MM.1S (cell line): ENCODE measurements at places on chromosomes 6 and 20.
A peak's percentile ranks its signal among the peaks of the same experiment; 100 is the strongest.

GRCh38 chr6:45741437-45742171, 274.1 kb downstream of the CLIC5 start:
- H3K27ac ChIP-seq, result peak overlapping the region; percentile 48
- no peaks in the 10 kb centered on the region for H3K27me3 ChIP-seq
- H3K36me3 ChIP-seq, result no peaks in the 10 kb centered on the region
- H3K4me1 ChIP-seq, result peaks cover 34% of the 10 kb centered on the region

DNA sequence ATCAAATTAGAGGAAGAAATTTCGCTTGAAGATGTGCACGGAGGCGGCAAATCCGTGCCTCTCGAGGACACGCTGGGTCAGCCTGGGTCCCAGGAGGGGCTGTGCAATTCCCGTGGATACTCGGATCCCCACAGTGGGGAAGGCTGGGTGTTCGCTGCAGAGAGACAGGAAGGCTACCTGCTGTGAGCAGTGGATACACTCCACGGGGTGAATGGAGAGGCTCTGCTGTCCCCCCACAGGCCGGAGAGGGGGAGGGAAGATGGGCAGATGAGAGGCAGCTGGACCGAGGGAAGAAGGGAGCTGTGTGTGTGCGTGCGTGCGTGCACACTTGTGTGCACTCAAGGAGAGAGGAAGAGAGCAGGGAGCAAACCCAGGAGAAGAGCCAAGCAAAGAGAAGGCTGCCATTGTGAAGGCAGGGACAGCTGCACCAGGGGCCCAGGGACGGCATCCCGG, 57.3 kb downstream of the SULF2 start:
- H3K4me1 ChIP-seq, result peaks cover 22% of the 10 kb centered on the region
- peak overlapping the region; percentile 71 for H3K27ac ChIP-seq
- no peak for DNase-seq
- H3K27me3 ChIP-seq, result no peaks in the 10 kb centered on the region

DNA sequence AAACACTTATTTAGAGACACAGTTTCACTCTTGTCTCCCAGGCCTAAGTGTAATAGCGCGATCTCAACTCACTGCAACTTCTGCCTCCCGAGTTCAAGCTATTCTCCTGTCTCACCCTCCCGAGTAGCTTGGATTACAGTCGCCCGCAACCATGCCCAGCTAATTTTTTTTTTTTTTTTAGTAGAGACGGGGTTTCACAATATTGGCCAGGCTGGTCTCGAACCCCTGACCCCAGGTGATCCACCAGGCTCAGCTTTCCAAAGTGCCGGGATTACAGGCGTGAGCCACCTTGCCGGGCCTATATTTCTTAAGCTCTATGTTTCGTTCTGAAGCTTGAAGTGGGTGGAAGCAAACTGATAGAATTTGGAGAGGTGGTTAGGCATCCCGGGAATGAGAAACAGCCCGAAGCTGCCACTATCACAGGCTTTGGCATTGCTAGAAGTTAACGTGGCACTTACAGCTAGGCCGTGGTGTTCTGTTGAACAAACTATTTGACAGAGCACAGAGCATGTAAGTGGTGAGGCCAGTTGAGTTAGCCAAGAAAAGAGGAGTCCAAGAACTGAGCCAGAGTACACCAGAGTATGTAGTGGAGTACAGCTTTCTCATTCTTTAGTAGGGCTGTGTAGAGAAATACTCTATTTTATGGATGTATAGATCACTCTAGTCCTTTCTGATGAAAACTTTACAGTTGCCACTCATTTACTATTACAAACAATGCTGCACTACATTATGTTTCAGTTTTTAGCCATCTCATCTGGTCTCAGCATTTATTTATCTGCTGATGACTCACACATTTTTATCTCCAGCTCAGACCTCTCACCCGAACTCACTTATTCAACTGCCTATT, 62.0 kb upstream of the HFE start:
- DNase-seq, result peak; percentile 30
- H3K27ac ChIP-seq, result peak overlapping the region; percentile 98
- peaks cover 30% of the 10 kb centered on the region for H3K4me1 ChIP-seq
- peak overlapping the region; percentile 61 for H3K4me3 ChIP-seq

- no peak for DNase-seq
- H3K27me3 ChIP-seq, result no peaks in the 10 kb centered on the region
- H3K4me1 ChIP-seq, result peaks cover 6% of the 10 kb centered on the region; the same call in 1 of the 2 replicates
- no peaks in the 10 kb centered on the region for H3K36me3 ChIP-seq
These were observed 413.4 kb upstream of the JARID2 start for GRCh38 chr6:14832427-14832826.

GRCh38 chr6:45434381-45434700, 56.6 kb upstream of the SUPT3H start:
- peaks cover 63% of the 10 kb centered on the region for H3K4me1 ChIP-seq
- no peaks in the 10 kb centered on the region for H3K27me3 ChIP-seq
- no peak overlapping the region for H3K4me3 ChIP-seq
- peak overlapping the region; percentile 43; the same call in 1 of the 2 replicates for H3K27ac ChIP-seq

DNA sequence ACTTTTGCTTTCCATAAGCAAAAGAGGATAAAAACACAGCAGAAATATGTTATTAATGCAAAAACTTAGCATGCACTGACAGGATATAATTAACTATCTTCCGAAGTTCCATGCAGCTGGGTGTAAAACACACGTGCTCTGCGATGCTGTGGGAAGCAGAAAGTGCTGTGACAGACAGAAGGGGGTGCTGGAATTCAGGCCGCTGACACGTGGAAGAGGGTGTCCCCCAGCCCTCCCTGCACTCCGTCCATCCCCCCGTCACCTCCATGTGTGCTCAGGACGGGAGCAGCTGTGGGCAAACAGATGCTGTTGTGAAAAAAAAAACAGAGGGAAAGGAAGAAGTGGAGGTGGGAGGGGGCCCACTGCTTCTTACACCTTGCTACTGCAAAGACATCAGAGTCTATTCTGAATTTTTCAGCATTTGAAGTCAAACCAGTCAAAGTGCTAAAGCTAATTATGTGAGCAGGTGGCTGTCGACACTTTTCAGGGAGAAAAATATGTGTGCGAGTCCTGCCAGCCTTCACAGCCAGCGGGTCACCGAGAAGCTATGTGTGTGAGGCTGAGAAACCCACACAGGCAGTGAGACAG, 175.9 kb upstream of the AFDN start:
- no peak overlapping the region for H3K27ac ChIP-seq
- no peaks in the 10 kb centered on the region for H3K4me1 ChIP-seq
- no peaks in the 10 kb centered on the region for H3K36me3 ChIP-seq
- no peaks in the 10 kb centered on the region for H3K27me3 ChIP-seq

DNA sequence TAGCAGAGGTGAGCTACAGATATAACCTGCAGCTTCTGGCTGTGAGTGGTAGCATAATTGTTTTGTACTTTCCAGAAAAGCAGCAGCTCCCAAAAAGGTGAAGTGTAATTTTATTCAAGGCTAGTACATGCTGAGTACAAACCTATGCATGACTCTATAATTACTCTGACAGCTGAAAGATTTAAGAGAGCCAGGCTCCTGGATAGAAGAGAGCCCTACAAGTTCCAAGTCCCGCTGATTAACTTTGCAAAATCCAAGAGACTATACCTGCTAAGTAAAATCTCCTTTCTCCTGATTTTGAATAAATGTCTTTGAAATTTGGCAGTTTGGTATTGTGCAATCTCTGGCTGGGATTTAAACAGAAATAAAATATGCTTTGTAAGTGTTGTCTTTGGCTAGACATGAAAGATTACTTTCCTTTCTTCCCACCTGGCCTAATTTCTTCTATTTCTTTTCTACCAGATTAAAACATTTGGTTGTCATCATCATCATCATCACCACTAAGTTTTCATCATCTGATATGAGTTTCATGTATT, 79.5 kb downstream of the CTNNBL1 start:
- DNase-seq, result no peak
- H3K4me1 ChIP-seq, result no peaks in the 10 kb centered on the region
- no peaks in the 10 kb centered on the region; the same call in 1 of the 2 replicates for H3K36me3 ChIP-seq

GRCh38 chr20:63890616-63891015, 4.3 kb upstream of the DNAJC5 start:
- H3K27me3 ChIP-seq, result no peaks in the 10 kb centered on the region
- no peaks in the 10 kb centered on the region for H3K4me1 ChIP-seq
- H3K4me3 ChIP-seq, result no peak overlapping the region
- H3K27ac ChIP-seq, result no peak overlapping the region

DNA sequence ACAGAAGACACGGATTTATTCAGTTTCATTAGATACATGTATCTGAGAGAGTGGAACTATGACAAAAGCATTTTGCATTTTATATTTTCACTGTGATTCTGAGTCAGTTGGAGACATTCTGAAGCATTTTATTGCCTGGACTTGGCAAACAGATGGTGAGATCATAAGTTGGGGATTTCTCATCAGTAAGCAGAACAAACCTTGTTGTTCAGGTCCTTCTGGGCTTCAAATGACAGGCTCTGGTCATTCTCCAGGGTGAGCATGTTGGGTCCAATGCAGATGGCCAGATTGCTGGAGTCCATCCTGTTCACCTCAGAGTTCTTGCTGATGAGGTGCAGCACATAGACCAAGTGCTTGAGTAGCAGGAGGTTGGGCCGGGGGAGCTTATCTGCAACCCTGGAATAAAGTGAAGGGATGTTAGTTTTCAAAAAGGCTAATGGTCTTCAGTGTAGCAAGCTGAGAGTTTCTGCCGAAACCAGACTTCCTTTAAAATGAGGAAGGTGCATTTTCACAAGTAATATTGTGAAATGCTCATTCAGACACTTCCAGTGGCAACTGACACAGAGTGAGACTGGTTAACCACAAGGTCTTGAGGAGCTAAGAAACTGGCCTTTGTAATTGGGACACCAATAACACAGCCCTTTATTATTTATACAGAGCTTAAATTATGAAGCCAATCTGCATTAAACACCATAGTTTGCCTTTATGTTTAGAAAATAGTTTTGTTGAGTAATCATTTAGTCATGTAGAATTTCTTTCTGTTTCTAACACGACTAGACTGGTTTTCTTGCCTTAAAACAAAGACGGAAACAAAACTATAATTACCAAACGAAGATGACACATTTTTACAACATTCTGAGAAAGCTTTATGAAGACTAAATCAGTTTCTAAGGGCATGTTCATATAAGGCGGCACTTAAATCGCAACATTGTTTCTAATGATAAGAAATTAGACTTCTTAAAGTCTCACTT, 5.6 kb downstream of the TAGAP start:
- H3K4me1 ChIP-seq, result peaks cover 36% of the 10 kb centered on the region
- no peaks in the 10 kb centered on the region for H3K27me3 ChIP-seq
- H3K4me3 ChIP-seq, result peak overlapping the region; percentile 14
- H3K27ac ChIP-seq, result peak overlapping the region; percentile 95
- H3K36me3 ChIP-seq, result no peaks in the 10 kb centered on the region

DNA sequence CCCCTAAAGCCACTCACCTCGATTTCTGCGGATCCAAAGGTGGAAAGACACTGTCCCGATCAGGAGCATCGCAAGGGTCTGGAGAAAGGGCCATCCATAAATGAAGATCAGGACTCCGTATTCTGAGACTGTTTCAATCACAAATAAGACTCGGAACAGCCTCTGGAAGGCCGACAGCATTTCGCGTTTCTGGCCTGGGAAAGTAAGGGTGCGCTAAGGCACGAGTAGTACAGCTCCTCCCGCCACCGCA, 44.6 kb downstream of the DPPA5 start:
- no peaks in the 10 kb centered on the region for H3K27me3 ChIP-seq
- H3K4me1 ChIP-seq, result no peaks in the 10 kb centered on the region
- H3K4me3 ChIP-seq, result peak overlapping the region; percentile 66

DNA sequence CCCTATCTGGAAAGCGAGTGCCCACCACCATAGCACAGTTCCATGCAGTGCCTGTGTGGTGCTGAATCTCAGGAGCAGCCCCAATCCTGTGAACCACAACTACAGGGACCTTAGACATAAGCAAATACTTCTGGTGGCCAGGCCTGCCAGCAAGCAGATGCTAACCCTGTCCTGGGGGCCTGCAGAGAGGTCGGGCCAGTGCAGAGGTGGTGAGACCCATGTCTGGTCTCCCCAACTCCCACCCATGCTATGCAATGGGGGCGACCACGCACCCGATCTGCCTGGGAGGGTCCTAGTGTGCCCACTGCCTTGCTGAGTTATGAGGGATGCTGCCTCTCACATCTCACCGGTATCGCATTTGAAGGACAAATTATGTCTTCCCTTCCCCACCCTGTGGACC, 151.6 kb upstream of the ZNF337 start:
- DNase-seq, result no peak
- no peak overlapping the region for H3K27ac ChIP-seq
- no peaks in the 10 kb centered on the region for H3K27me3 ChIP-seq
- H3K4me3 ChIP-seq, result no peak overlapping the region
- H3K4me1 ChIP-seq, result no peaks in the 10 kb centered on the region

DNA sequence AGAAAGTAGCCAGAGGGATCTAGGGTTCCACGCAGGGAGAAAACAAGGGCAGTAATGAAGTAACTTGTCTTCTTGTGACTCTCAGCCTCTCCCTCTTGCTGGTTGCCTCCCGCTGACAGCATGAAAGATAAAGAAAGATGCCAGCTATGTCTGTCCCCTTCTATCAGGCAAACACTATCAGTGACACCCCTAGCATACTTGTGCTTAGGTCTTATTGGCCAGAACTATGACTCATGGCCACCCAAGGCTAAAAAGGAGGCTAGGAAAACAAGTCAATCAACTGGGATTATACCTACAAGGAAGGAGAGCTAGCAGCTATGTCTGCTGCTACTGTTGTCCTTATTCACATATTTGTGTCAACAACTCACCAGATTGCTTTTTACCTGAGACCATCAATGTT, 206.8 kb upstream of the SOX4 start:
- H3K4me3 ChIP-seq, result no peak overlapping the region
- no peaks in the 10 kb centered on the region for H3K4me1 ChIP-seq
- no peak for DNase-seq
- no peak overlapping the region for H3K27ac ChIP-seq

GRCh38 chr6:144129469-144129868, 20.8 kb upstream of the STX11 start:
- H3K27ac ChIP-seq, result no peak overlapping the region
- no peaks in the 10 kb centered on the region for H3K27me3 ChIP-seq
- DNase-seq, result no peak
- H3K4me3 ChIP-seq, result no peak overlapping the region

GRCh38 chr6:15735567-15736265, 72.9 kb upstream of the DTNBP1 start:
- DNase-seq, result no peak
- H3K4me1 ChIP-seq, result peaks cover 6% of the 10 kb centered on the region; the same call in 1 of the 2 replicates
- no peak overlapping the region for H3K27ac ChIP-seq
- H3K27me3 ChIP-seq, result no peaks in the 10 kb centered on the region

DNA sequence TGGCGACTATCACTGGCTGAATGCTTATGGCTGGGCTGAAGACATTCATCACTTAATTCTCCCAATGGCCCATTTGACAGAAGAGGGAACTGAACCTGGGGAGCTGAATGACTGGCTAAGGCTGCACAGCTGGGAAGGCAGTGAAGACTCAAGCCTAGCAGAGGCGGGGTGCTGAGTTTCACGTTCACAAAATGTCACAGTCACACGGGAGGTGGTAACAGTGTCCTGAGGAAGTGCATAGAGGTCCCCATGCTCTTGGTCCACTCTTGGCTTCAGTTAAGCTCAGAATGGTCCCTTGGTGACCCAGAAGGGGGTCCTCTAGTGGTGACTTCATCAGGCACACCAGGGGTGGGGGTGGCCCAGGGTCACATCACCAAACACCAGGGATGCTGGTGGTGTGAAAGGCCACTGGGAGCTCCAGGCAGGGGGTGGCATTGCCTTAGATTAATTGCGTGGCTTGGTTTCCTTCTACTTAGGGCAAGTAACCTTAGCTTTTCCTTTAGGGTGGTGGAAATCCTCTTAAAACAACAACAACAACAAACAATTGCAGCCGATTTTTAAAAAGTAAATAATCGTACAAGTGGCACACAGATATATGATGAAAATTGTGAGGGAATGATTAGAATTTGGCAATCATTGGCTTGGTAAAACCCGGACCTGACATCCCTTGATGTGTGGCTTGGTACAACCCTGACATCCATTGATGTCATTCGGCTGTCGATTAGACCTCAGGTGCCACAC, 45.0 kb downstream of the SULF2 start:
- H3K4me3 ChIP-seq, result no peak overlapping the region
- H3K36me3 ChIP-seq, result 0 out of 2 replicates have a peak, but pooled peaks cover 3% of the 10 kb centered on the region
- H3K27me3 ChIP-seq, result no peaks in the 10 kb centered on the region

GRCh38 chr6:62516291-62517141, 230.5 kb upstream of the KHDRBS2 start:
- no peak overlapping the region for H3K4me3 ChIP-seq
- no peak for DNase-seq
- no peaks in the 10 kb centered on the region for H3K4me1 ChIP-seq
- no peak overlapping the region for H3K27ac ChIP-seq
